ENCODE measurements at places on chromosomes 2 and 18.

- no peak for DNase-seq
These were observed 46.0 kb upstream of the COBLL1 start for GRCh38 chr2:164887434-164888144.

- no peak for DNase-seq
These were observed 238.5 kb upstream of the FBXO11 start for GRCh38 chr2:48144777-48145176.

- DNase-seq: no peak
These were observed 75.4 kb upstream of the ZEB2 start for GRCh38 chr2:144595279-144595678.

DNA sequence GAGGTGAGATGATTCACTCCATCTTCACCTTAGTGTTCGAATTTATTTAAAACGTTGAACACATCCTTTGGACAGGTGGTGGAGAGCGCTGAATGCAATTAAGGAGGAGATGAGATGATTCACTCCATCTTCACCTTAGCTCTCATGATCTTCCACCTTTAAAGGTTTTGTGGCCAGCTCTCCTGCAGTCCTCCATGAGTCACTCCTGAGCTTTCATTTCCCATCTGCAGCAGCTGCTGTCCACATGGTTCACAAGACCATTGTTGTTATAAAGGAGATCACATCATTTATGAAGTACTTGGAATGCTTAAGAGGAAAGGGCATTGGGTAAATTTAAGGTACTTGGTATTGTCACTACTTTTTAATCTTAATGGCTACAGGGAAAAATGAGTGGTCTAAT lies 298.5 kb downstream of the PAX3 start:
- DNase-seq: no peak

- peak; percentile 56 for DNase-seq
These were observed 1.0 kb upstream of the NFATC1 start for GRCh38 chr18:79394534-79395307.

- no peak for DNase-seq
These were observed 1357.8 kb upstream of the CRIM1 start for GRCh38 chr2:34997779-34998178.

DNA sequence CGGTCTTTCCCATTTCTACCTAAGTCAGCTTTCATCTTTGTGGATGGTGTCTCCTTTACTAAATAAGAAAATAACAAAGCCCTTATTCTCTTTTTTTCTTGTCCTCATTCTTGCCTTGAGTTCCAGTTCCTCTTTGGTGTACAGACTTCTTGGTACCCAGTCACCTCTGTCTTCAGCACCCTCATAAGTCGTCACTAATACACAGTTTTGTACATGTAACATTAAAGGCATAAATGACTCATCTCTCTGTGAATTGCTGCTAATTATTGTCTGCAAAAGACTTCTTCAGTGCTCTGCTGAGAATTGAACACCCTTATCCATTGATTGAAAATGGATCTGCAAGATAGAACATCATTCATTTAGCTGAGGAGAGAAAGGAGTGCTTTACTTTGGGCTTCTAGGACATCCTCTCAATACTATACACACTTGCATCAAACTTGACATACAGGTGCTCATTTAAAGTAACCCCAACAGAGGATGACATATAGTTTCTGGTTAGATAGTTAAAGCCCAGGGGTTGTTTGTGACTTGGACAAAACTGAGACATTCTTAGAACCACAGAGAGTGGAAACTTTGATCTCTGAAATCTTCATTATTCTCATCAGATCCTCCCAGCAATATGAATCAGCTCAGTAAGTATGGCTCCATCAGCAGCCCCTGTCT lies 97.0 kb downstream of the XRCC5 start:
- DNase-seq: no peak

GRCh38 chr2:119149611-119150010 lies 8.9 kb downstream of the C1QL2 start:
- no peak for DNase-seq

DNA sequence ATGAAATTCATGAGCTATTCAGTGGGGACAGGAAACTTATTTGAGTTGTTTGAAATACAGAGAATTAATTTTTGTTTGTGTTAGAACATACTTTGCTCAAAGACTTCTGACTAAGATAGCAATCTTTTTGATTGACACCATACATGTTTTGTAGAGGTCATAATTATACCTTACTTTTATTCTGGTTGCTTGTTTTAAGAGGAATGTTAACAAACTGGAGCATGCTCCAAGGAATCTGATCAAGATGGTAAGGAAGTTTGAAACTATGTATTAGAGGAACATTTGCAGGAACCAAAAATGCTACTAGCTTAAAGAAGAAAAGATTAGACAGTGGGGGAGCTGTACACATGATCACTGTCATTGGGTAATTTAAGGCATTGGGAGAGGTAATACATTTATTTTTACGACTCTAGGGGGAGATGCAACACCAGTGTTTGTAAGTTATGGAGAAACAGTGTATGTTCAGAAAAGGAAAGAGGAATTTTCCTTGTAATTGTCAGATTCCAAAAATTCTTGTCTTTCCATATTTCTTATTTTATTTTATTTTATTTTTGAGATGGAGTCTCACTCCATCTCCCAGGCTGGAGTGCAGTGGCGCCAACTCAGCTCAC lies 8.0 kb downstream of the AGFG1 start:
- peak; percentile 35 for DNase-seq

- no peak for DNase-seq
These were observed 617.5 kb upstream of the CHAC2 start for GRCh38 chr2:53150146-53150545.

DNA sequence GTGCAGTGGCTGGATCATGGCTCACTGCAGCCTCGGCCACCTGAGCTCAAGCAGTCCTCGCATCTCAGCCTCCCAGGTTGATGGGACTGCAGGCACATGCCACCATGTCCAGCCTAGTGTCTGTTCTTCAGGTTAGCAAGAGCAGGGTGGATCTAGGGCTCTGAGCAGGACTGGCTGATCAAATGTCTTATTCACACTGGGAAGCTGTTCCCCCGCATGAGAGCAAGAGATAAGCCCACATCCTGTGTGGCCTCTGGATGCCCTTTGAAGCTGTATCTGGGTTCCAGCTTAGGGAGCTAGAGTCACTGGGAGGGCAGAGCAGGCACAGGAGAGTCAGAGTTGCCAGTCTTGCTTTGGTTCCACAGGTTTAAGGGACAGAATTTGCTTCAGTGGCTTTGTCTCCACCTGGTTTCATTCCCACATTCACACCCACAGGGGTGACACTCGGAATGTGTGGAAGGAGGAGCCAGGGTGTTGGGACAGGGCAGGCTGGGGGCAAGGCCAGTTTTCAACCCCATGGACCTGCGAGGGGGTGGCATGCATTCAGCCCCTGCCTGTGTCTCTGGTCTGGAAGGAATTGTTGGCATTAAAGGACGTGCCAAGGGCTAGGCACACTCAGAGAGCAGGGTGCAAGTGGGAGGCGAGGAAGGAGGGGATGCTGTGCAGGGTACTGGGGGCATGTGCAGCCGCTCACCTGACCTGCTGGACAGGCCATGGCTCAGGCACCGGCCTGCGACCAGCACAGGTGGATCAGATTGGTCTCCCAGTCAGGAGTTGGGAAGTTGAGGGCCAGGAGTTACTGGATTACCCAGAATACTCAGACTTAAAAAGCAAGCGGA lies 24.5 kb downstream of the PTPN18 start:
- no peak for DNase-seq

DNA sequence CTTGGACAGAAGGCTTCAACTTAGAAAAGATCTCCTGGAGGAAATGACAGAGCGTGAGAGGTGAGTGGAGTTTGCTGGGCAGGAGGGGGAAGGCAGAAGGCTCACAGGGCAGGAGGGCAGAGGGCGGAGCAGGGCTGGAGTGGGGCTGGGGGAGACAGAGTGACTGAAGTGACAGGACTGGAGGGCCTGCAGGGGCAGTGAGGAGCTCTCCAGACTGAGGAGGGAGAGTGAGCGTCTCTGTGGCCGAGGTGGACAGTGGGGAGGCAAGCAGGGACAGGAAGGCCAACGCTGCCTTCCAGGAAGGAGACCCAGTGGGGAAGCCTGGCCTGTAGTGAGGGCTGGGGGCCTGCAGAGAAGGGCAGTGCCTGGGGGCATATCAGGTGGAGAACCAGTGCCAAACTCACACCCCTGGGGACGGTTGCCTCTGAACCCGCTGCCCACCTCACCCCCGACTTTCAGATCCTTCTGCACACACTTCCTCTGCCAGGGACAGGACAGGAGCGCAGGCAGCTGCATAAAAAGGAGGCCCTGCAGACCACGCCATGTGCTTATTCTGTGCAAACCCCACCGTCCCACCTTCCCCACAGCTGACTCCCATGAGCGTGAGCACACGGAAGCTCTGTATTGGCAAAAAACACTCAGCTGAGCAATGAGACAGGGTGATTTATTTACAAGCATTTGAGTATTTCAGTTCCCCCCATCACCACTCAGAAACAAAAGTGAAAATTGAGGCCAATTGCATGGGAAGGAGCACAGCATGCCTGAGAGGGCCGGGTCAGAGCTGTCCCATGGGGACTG lies 244.3 kb downstream of the FAM210A start:
- no peak for DNase-seq

- DNase-seq: no peak
These were observed 175.4 kb downstream of the SATB2 start for GRCh38 chr2:199282309-199282708.

GRCh38 chr2:223884399-223884798 lies 47.0 kb upstream of the AP1S3 start:
- no peak for DNase-seq

DNA sequence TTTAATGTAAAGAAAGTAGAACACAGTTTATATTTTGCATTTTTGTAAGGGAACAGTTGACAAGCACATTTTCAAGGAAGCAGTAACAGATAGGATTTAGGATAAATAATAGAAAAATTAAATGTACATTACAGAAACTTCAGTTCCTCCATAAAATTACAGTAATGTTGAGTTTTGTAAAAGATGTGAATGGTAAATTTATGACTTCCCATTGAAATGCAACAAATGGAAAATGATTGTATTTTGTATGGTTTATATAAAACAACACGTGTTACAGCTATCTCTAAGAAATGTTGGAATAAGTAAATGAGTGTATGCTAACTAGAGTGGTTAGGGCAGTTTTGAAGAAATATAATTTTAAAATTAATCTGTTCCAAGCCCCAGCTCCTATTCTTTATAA lies 227.3 kb downstream of the PARD3B start:
- no peak for DNase-seq

- no peak for DNase-seq
These were observed 61.2 kb upstream of the CUL3 start for GRCh38 chr2:224646242-224646846.

DNA sequence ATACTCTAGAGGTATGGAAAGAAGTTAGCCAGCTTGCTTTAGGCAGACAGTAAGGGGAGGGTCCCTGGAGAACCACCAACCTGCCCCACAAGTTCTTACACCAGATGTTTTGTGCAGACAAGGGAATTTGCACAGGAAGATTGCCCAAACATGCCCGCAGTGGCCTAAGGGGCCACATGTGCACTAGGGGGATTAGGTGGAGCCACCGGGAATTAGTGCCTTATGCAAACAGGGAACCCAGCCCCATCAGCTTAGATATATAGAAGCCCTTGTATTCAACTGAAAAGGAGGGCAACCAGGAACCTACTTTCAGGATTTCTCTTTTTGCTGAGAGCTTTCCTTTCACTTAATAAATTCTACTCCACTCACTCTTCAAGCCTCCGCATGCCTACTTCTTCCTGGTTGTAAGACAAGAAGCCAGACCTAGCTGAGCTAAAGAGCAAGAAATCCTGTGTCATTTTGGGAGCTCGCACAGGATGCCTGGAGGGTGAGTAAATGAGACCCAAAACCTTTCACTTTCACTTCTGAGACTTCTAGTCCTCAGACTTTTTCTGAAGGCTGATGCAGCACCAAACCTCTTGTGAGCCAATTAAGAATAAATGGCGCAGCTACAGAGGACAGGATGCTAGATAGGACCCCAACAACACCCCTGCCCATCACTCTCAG lies 146.3 kb downstream of the GCA start:
- DNase-seq: no peak

DNA sequence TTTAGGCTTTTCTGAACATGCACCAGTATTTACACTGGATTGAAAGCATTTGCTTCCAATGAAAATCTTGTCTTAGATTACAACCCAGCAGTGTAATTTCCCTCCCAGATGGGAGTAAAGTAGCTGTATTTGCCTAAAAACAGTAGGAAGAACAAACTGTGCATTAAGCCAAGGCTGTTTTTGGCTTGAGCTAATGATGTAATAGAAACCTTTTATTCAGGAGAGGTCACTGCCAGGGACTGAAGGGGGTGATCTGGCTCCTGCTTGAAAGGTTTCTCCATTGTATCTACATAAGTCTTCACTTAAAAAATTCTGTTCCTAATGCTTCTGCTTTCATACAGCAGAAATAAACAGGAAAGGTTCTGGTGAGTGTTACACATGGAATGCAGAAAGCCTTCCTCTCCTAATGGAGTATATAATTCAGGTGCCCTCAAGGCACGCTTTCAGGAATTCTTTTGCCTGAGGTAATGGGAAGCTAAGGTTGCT lies 74.4 kb downstream of the MEIS1 start:
- no peak for DNase-seq

- DNase-seq: no peak
These were observed 157.8 kb downstream of the BABAM2 start for GRCh38 chr2:28048341-28048740.

GRCh38 chr2:42881732-42882131 lies 89.3 kb upstream of the HAAO start:
- DNase-seq: no peak

- no peak for DNase-seq
These were observed 171.0 kb downstream of the GRB14 start for GRCh38 chr2:164450278-164450677.

DNA sequence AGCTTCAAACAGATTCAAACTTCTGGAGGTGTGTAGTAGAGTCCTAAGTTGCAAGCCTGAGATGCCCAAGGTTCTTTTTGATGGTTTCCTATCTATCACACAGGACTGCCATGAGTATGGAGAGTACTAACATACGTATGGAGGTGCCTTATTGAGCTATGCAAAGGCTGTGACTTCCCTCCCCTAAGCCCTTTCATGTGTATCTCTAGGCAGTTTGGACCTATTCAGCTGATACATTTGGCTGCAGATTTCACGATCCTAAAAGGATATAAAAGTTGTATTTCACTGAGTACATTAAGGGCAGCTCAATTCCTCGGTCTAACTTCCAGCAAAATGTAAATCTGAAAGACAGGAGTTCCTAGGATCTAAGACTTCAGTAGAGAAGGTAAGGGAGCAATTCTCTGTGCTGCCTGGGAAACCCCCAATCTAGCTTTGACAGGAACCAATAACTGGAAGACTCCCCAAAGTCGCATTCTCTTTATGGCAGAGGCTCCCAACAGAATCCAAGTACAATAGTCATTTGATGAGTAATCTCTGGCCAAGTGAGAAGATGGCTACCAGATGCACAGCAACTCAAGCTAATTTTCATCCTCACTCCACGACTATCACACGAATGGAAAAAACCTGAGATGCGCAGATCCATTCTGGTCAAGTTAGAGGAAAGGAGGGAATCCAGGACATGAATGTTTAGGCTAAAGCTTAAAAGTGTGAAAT lies 83.8 kb downstream of the ATL2 start:
- DNase-seq: no peak

GRCh38 chr2:231565887-231566594 lies 26.6 kb upstream of the TEX44 start:
- DNase-seq: no peak

- DNase-seq: peak; percentile 70
These were observed 159.8 kb downstream of the RHBDD1 start for GRCh38 chr2:226995625-226996041.

GRCh38 chr2:43443282-43443681 lies 152.6 kb downstream of the THADA start:
- no peak for DNase-seq
